ENCODE measurements at places on chromosomes 12 and 14. TPM values are rescaled to one million over a fixed set of nuclear protein-coding genes. Genes with fewer than 3 reads are reported as not detected.

DLK1 gene
- total RNA-seq = not detected

GRCh38 chr12:58818546-58818945 lies 101.8 kb downstream of the LRIG3 start:
- peak; percentile 78 for DNase-seq

AHNAK2 gene
- total RNA-seq = 25.0 TPM

GRCh38 chr12:104654665-104655609 lies 198.2 kb downstream of the CHST11 start:
- no peak for DNase-seq

- DNase-seq = no peak
Observed at GRCh38 chr12:67786086-67786485, 137.5 kb downstream of the DYRK2 start.

FGFR1OP2 gene
- 74.3 TPM for total RNA-seq

RNASE3 gene
- total RNA-seq = not detected

GRCh38 chr12:128791395-128792322 lies 32.1 kb downstream of the SLC15A4 start:
- no peak for DNase-seq

GRCh38 chr14:68124979-68125731 lies 305.6 kb downstream of the RAD51B start:
- DNase-seq = peak; percentile 79

DNAH10 gene
- total RNA-seq = 0.15 TPM

TMEM121 gene
- 27.5 TPM for total RNA-seq

KRT79 gene
- 0.46 TPM for total RNA-seq

DNA sequence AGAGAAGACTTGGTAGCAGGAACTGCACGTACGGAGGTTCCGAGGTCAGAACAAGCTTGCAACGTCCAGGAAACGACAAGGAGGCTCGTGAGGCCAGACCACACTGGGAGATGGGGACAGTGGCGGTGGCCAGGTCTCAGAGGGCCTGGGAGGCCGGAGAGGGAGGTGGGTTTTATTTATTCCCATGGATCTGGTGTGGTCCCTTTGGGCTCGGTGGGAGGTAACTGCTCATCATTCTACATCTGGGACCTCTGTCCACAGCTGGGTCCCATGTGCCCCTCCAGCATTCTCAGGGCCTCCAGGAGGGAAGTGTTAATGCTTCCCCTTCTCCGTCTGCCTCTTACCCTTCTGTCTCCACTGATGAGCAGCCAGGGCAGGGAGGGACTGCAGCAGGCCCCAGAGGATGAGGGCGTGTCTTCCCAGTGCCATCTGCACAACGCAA lies 35.7 kb upstream of the NCOR2 start:
- DNase-seq = no peak

DNA sequence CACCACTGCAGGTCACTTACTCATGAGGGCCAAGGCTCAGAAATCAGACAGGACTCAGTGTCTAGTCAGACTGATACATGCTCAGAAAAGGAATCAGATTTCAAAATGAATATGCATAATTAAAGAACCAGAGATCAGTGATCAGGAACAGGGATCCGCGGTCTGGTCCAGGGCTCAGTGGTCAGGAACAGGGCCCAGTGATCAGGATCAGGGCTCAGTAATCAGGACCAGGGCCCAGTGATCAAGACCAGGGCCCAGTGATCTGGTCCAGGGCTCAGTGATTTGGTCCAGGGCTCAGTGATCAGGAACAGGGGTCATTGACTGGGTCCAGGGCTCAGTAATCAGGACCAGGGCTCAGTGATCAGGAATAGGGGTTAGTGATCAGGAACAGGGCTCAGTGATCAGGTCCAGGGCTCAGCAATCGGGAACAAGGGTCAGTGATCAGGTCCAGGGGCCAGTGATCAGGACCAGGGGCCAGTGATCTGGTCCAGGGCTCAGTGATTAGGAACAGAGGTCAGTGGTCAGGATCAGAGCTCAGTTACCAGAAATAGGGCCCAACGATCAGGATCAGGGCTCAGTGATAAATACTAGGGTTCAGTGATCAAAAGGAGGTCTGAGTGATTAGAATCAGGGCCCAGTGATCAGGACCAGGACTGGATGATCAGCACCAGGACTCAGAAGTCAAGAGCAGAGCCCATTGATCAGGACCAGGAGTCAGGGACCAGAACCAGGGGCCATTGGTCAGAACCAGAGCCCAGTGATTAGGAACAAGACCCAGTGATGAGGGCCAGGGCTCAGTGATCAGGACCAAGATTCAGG lies 175.3 kb downstream of the TMEM121 start:
- DNase-seq = no peak

GRCh38 chr14:22836301-22837113 lies at the start of gene MMP14:
Gene MMP14, plus strand, starts transcription at chr14:22836585. Its CDS starts 233 bp downstream, at chr14:22836818.
- peak; percentile 65 for DNase-seq

- peak; percentile 85 for DNase-seq
Observed at GRCh38 chr14:102096569-102097188, 9.8 kb upstream of the HSP90AA1 start.

DNA sequence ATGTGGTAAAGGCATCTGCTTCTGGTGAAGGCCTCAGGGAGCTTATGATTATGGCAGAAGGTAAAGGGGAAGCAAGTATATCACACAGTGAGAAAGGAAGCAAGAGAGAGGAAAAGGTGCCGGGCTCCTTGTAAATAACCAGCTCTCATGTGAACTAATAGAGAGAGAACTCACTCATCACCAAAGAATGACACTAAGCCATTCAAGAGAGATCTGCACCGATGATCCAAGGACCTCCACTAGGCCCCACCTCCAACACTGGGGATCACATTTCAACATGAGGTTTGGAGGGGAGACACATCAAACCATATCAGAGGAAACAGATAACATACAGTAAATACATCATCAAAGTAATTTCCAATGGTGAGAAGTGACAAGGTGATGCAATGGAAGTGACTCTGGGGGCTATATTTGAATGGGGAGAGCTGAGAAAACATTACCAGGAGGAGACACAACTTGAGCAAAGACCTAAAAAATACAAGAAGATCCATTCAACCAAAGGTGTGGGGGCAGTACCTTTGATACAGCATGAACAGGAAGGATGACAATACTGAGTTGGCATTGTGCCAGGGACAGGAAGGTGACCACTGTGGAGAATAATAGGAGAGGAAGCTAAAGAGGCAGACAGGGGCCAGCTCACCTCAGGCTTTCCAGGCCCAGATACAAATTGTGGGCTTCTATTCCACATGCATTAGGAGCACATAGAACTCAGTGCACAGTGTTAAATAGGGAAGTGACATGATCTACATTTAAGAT lies 134.4 kb upstream of the GRIP1 start:
- DNase-seq = peak; percentile 65

- peak; percentile 88 for DNase-seq
Observed at GRCh38 chr14:53608369-53608768, 348.3 kb downstream of the BMP4 start.

MYO1H gene
- total RNA-seq = not detected

- no peak for DNase-seq
Observed at GRCh38 chr12:74586251-74586650, 48.6 kb downstream of the ATXN7L3B start.

- no peak for DNase-seq
Observed at GRCh38 chr14:50350975-50351374, 38.9 kb downstream of the DMAC2L start.

DNA sequence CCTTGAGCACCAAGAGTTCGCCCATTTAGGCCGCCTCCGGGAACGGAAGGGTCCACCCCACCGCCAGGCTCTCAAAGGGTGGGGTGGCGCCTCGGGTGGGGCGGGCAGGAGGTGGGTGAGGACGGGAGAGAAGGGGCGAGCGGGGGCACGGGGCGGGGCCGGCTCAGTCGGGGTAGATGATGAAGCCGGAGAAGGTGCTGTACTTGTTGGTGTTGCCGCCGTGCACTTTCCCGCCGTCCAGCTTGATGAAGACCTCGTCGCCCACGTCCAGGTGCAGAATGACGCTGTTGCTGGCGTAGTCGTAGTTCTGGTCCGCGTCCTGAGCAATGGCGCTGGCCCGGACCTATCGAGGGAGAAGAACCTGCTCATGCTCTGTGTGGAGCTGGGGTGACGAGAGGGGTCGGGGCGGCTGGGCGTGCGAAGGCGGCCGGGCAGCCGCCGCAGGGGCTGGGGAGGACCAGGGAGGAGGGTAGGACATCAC lies 4.1 kb downstream of the C1QL4 start:
- DNase-seq = no peak

- no peak for DNase-seq
Observed at GRCh38 chr12:1470051-1470450, 124.3 kb downstream of the FBXL14 start.

DNA sequence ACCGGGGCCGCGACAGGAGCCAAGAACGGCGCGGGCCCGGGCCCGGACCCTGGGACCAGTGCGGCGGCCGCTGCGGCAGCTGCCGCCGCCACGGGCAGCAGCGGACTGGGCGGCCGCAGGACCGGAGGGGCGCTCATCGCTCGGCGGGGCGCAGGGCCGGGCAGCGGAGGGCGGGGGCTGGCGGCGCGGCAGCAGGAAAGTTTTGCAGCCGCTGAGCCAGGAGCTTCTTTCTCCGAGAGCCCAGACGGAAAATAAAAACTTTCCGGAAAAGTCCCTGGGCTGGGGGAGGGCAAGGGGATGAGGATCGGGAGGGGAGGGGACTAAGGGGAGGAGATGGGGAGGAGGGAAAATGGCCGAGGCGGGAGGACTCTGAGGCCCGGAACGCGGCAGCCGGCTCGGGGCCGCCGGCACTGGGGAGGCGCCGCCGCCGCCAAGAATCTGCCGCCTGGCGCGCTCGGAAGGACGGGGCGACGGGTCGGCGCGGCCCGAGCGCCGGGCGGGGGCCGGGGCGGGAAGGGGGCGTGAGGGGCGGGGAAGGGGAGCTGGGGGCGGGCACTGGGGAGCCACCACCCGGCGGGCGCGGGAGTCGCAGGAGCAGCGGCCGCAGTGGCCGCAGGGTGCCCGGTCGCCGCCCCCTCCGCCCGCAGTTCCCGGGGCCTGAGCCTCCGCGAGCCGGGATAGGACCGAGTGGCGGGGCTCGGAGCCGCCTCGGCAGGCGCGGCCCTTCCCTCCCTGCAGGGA lies at the start of gene PRKD1:
Gene PRKD1, minus strand, starts transcription at position 472 of the 741 bp plus-strand sequence.
- DNase-seq = peak; percentile 42

Measured in PC-3 (cell line).